CD8-positive, alpha-beta T cell (primary cell): ENCODE measurements at places on chromosomes 7 and 10.

DNA sequence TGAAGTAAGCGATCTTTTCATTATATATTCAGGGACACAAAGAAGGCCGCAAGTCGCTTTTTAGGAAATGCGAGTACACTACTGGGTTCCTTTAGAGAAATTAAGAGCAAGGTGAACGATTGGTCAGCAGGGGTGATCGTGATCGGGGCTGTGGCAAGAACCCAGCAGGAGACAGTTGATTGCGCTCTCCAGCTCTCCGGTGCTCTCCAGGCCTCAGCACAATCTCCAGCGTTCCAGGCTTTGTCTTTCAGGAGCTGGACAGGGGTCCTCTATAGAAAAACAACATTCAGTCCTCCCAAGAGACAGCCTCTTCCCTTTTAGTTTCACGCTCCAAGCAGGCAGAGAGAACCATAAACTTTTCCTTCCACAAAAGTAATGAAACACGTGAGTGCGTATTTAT lies 170.5 kb upstream of the KLF6 start:
- DNase-seq, result no peak

DNA sequence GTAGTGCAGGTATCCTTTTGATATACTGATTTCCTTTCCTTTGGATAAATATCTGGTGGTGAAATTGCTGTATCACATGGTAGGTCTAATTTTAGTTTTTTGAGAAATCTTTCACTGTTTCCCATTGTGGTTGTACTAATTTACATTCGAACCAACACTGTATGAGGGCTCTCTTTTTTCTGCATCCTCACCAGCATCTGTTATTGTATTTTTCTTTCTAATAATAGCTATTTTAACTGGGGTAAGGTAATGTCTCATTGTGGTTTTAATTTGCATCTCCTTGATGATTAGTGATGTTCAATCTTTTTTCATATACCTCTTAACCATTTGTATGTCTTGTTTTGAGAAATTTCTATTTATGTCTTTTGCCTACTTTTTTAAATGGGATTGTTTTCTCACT lies 335.4 kb upstream of the MTPN start:
- DNase-seq, result no peak

- no peak for DNase-seq
Measured at GRCh38 chr10:124283215-124283948, 135.3 kb downstream of the OAT start.

GRCh38 chr7:111192614-111193413 lies 101.9 kb downstream of the LRRN3 start:
- no peak for DNase-seq

DNA sequence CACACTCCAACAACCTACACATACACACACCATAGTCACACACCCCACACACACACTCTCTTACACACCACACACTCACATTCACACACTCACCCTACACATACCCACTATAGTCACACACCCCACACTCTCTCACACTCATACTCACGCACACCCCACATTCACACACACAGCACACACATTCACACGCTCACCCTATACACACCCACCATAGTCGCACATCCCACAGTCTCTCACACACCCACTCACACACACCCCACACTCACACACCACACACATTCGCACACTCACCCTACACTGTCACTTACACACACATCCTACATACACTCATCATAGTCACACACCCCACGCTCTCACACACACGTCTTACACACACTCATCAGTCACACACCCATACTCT lies 85.6 kb downstream of the HECW1 start:
- DNase-seq, result no peak

DNA sequence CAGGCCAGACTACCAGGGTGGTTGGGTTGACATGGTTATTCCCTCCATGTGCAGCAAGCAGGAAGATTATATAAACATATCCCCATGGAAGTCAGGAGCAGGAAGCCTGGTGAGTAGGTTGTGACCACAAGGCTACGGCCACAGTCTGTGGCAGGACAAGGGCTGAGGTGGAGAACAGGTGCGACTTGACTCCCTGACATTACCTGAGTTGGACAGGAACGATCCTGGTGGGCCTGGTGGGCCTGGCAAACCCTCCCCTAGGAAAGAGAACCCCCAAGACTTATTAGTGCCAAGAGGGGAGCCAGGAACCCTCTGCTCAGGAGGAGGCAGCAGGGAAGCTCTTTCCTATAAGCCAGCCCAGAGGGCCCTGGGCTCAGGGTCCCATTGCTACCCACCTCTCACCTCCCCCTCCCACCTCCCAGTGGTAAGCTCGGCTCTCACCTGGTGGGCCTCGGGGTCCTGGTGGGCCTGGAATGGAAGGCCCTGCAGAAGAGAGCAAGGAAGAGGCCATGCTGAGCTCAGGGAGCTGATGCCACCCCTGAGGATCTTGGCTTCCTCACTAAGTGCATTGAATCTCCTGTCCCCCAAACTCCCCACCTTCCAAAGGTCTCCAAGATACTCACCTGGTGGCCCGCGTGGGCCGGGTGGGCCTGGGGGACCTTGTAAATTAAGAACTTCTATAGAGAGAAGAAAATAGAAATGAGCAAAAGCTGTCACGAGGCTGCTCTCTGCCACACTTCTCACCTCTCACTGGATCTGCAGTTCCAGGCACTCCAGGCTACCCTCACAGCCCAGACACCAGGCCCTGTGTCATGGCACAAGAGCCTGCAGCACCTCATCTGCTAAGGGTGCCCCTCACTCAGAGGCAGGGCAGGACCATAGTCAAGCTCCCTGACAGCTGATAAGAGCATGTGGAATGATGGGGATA lies 44.6 kb downstream of the COL17A1 start:
- no peak for DNase-seq

- no peak for DNase-seq
Measured at GRCh38 chr7:24191362-24191761, 92.6 kb upstream of the NPY start.

GRCh38 chr10:76885816-76886215 lies 751.8 kb downstream of the KCNMA1 start:
- DNase-seq, result no peak

GRCh38 chr10:31004611-31005193 lies 27.0 kb downstream of the ZNF438 start:
- DNase-seq, result no peak

DNA sequence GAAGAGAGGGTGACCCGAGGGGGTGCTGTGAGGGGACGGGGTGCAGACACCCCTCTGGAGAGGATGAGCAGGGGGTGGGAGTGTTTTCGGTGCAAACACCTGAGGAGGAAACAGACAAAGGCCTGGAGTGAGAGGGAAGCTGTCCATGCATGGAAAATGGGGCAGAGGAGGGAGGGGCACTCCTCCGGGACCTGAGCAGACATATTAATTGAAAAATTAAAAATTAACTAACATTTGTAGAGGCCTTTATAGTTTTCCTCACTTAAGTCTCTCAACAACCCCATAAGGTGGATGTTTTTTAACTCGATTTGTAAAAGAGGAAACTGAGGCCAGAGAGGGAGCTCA lies 1.2 kb downstream of the VPS37D start:
- DNase-seq, result no peak

DNA sequence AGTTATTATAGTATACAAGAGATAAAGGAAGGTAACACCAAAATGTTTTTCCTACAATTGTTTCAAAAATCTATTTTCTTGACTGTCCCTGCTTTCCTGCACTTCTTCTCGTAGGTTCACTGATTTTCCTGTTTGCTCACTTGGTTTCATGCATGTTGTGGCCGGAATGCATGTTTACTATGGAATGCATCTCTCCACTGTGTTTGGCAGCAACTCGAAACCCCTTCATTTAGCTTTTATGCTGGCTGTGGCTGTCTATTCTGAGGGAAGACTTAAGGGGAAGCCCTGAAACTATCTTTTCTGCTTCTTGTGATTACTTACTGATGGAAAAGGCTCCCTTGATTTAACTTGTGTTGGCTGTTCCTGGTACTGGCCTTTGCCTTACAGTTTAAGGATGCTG lies 120.3 kb downstream of the NRG3 start:
- DNase-seq, result no peak

DNA sequence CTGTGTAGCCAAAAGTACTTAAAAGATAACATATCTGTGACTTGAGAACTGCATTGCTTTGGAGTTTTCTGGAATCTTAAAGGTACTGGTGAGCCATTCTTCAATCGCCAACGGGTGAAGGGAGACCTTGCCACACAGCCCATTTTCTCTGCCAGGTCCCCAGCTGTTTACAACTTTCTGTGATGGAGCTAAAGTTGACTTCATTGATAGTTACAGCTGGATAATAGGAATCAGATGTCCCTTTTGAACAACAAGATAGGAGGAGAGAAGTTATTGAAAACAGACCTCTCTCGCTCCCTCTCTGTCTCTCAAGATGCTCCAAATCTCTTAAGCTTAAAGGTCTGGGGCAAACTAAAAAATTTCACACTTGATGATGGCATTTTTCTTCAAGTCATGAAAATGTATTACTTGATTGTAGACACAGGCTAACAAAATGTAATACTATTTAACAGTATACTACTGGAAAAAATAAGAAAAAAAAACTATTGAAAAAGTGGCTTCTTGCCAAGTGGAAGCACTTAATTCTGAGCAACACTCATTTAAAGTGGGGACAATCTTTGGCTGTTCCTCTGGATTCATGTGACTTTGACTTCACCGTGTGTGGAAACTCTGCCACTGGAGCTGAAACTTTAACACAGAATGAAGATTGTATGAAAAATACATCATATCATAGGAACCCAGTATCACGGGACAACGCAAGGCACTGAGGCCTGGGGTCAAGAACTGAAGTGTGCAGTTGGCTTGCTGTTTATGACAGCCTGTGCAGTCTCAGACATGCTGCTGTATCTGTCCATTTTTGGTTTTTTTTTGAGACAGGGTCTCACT lies 78.4 kb upstream of the AFAP1L2 start:
- DNase-seq, result no peak

DNA sequence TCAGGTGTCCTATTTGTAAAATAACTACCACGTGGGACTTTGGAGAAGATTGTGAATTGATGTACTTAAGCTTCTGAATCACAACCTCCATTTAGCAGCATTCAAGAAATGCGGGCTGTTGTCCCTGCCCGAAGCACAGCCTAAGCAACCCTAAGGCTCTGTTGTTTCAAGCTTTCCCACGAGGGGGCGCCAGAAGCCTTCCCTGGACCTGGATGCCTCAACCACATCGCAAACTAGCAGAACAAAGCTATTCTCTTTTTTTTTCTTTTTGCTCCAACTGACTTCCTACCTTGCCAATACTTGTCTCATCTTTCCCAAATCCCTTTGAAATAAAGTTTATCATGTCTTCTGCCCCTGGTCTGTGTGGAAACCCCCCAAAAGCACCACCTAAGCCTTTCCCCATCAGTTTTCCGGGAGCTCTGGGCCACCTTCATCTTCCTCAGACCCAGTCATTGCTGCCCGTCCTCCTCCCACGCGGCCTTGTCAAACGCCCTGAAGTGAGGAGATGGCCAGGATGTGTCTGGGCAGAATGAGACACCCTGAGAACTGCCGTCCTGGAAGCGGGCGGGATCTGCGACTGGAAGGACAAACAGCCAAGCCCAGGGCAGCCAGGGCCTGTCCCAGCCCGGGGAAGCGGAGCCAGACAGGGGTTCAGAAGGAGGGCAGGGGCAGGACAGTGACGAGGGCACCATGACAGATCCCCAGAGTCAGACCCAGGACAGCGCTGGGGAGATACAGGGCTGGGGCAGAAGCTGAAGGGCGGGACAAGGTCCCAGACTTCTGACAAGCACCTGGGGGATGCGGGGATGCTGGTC lies 112.7 kb downstream of the SLIT1 start:
- DNase-seq, result peak; percentile 69

DNA sequence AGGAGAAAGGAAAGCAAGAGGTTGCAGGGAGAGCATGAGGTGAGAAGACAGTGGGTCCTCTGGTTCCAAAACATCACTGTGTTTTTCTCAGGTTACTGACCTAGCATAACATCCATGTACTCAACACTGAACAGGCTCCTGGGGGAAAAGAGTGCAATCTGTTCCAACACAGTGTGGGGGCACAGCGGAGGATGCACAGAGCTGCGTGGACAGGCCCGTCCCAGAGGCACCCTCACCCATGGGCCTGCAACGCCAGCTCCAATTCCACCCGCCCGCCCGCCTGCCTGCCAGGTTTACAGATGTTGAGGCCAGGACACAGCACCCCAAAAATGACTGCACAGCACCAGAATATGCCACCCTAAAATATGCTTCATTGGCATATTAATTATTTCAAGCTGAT lies 26.9 kb upstream of the FKBP9 start:
- no peak for DNase-seq

- no peak for DNase-seq
Measured at GRCh38 chr10:2108496-2108895, 371.2 kb upstream of the ADARB2 start.

- no peak for DNase-seq
Measured at GRCh38 chr7:11934796-11935195, 102.8 kb upstream of the THSD7A start.

DNA sequence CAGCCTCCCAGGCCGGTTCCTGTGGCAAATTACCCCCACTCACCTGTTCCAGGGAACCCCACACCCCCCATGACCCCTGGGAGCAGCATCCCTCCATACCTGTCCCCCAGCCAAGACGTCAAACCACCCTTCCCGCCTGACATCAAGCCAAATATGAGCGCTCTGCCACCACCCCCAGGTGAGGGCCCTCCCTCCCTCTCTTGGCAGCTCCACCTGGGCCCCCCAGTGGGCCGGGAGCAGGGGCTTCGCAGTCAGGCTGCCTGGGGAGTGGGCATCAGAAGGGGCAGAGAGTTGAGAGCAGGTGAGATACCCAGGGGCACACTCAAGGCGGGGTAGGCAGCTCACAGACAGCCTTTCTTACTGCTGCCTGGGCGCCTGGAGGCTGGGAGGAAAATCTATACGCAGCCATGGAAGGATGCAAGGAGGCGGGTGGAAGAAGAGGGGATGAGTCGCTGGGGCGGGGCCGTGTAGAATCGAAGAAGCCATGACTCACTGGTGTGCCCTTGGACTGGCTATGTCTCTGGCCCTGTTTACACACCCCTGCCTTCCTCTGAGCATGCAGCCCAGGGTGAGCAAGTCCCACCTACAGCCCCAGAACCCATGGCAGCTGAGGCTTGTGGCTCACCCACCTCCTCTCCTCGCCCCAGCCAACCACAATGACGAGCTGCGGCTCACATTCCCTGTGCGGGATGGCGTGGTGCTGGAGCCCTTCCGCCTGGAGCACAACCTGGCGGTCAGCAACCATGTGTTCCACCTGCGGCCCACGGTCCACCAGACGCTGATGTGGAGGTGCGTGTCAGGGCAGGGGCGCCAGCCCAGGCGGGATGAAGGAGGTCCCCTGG lies 48.6 kb upstream of the PPIF start:
- DNase-seq, result peak; percentile 22

DNA sequence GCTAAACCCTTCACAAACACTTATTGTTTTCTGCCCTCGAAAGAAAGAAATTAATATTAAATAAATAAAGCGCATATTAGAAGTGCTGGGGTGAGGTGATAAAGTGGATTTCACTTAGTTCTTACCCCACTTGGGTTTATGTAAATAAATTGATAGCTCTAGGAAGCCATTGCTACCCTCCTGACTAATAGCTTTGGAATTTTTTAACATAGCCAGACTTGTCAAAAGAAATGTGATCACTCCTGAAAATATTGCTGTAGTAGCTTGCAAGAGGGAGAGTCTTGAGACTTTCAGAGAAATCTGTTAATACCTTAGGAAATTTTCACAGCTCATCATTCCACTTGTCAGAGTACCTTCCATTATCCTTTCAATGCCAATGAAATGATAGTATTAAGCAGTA lies 7.6 kb downstream of the ARL5B start:
- DNase-seq, result no peak
